ENCODE measurements at places on chromosomes 13 and 19. TPM values are rescaled to one million over a fixed set of nuclear protein-coding genes. Genes with fewer than 3 reads are reported as not detected.

Gene CLC
- total RNA-seq: not detected

Gene KLK13
- not detected for total RNA-seq

Gene ZNF507
- 37.5 TPM for total RNA-seq

Gene SIAH3
- total RNA-seq: 0.08 TPM

Gene EDNRB
- 72.7 TPM for total RNA-seq

Gene ZNF135
- total RNA-seq: 14.1 TPM

Gene LILRA1
- total RNA-seq: 0.34 TPM

Gene SKA3
- total RNA-seq: 0.60 TPM

Gene COX7A1
- total RNA-seq: 66.7 TPM

GRCh38 chr13:89755729-89756492 lies 1591.6 kb upstream of the MIR17HG start:
- DNase-seq: no peak

DNA sequence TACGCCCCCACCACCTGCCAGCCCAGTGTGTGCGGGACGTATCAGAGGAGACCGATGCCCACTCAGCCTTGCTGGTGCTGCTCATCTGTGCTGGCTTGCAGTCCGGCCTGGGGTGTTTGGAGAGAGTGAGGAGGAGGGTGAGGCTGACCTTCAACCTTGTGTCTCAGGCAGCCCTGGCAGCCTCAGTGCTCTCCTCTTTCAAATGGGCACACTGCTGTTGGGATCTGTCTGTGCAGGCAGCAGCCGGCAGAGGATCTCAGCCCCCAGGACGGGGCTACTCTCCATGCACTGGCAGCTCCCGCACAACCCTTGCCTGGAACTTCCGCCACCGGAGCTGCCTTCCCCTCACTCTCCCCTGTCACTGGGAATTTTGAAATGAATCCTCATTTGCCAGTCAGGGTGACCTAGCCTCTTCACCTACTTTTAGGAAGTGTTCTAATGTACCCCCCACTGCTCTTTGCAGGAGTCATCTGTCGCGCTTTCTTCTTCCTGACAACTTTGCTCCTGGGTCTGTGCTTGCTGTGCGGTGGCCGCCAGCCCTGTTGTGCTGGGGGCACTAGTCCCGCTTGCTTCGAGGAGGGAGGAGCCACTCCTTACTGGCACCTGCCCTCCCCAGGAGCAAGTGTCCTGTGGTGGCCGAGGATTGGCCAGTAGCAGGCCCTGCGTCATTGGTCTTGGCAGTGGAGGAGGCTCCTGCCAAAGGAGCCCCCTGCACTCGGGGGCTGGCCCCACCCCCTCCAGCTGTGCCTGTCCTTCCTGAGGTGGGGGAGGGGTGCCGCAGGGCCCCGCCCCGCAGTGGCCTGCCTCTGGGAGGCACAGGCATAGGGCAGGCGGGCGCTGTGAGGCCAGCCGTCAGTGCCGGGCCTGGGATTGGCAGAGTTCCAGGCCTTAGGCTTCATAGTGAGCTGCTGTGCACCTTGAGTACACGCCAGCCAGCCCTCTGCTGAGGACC lies 53.4 kb downstream of the TSSK6 start:
- peak; percentile 57 for DNase-seq

- no peak for DNase-seq
These were observed 113.6 kb downstream of the RNF17 start for GRCh38 chr13:24877531-24877930.

DNA sequence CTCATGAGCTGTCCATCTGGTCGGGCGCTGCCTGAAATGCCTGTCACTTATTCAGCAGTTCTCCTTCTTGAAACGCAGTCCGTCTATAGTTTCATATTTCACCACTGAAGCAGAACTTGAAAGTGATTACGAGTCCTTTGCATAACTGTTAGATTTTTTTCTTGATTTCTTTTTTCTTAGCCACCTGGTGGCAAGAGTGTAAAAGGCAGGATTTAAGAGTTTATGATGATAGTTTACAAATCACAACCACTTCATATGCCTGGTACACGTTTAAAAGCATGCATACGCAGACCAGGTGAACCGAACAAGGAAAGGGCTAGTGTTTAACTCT lies 45.8 kb downstream of the GGACT start:
- DNase-seq: no peak

DNA sequence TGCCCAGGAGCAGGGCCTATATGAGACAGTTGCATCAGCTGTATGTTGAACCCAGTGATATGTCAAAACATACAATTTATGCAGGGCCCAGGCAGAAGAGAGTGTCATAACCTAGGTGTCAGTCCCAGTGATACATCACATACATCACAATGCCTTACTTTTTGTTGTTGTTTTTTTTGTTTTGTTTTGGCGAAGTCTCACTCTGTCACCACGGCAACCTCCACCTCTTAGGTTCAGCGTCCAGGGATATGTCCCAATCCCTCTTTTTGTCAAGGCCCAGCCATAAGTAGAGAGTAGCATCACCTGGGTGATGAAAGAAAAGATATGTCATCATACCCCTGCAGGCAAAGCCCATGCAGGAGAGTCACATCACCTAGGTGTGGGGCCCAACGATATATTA lies 56.8 kb upstream of the ZNF730 start:
- DNase-seq: no peak

- no peak for DNase-seq
These were observed 997 bp upstream of the SAMD4B start for GRCh38 chr19:39341129-39341718.

- no peak for DNase-seq
These were observed 34.9 kb downstream of the LRCH1 start for GRCh38 chr13:46587807-46588418.

GRCh38 chr13:112184261-112184660 lies 117.3 kb downstream of the SOX1 start:
- no peak for DNase-seq

GRCh38 chr13:33109801-33110200 lies 93.6 kb downstream of the KL start:
- DNase-seq: no peak

DNA sequence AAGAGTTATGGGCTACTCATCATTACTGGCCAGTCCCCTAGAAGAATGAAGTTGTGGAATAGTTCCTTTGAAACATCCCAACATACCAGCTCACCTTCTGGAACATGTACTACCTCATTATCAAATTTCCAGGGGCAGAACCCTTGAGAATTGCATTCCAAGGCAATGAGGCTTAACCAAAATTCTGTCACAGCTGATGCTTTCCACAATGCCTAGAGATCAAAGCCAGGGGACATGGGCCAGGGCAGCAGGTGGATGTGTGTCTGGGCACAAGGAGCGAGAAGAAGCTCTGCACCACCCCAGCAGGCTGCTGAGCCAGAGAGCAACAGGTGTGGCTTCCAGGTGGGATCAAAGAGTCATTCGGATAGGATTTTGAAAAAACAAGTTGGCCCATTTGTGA lies 362.1 kb downstream of the EFNB2 start:
- DNase-seq: no peak

GRCh38 chr13:64640002-64640401 lies 2590.1 kb downstream of the PCDH9 start:
- DNase-seq: no peak

- DNase-seq: peak; percentile 81
These were observed 30.2 kb downstream of the CYP2F1 start for GRCh38 chr19:41144403-41144802.

DNA sequence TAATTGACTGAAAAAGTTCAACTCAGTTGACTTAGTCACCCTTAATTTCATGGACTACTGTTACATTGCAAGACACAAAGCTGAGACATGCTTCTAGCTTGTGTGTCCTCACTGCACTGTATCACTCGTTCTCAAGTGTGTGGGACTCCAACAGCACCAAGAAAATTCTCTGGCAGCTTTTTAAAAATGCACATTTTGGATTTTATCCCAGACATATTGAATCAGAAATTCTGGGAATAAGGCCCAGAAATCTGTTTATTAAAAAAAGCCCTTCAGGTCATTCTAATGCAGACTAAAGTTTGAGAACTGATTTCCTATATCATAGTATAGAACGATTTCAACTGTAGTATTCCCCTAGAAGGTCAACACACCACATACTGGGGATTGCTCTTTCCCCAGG lies 1485.3 kb downstream of the PCDH9 start:
- DNase-seq: no peak

- no peak for DNase-seq
These were observed 679.3 kb upstream of the GPC6 start for GRCh38 chr13:92547266-92547665.

GRCh38 chr19:18742838-18743783 lies 48.0 kb downstream of the COMP start:
- peak; percentile 78 for DNase-seq

DNA sequence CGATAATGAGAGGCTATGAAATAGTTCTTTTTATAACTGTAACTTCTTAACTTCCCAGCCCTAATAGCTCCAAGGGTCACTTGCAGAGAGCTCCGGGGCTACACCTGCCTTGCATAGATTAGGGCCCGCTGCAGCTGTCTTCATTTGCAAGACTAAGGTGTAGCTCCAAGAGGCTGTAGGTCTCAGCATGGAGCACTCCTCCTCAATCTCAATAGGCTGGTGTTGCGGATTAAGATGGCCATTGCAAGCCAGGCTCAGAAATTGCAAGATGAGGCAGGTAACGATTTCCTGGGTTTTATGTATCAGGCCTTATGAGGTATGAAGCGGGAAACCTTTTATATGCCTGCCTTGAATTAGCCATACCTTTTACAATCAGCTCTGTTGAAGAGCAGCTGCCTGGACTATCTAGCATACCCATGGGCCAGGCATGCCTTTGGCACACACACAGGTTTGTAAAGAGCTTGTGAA lies 185.7 kb downstream of the TM9SF2 start:
- DNase-seq: no peak

- no peak for DNase-seq
These were observed 125.9 kb downstream of the COG6 start for GRCh38 chr13:39781381-39781780.

- DNase-seq: no peak
These were observed 13.3 kb downstream of the PLIN4 start for GRCh38 chr19:4504891-4505569.

DNA sequence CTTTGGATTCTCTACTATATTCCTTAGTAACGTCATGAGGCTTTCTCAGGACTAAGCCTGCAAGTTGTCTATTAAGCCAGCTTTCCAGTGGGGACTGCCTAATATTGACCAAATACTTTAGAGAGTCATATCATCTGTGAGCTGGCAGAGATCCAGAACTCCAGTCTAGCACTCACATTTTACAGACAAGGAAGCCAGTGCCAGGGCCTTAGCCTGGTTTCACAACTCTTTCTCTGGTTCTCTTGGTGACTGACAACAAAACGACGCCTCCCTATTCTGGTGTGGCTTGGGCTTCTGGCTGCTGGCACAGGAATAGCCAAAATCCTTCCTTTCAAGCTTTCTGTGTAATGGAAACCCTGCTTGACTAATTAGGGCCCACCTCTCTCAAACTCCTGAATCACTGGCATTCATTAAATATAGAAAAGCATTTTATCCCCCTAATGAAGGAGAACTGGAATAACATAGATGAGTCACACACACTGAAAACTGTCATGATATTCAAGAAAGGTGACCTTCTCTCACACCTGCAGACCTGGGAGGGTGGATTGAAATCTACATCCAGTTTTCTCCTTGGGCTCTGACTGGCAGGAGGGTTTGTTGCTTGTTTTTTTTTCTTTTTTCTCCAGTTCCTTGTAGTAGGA lies 75.2 kb upstream of the UBL3 start:
- peak; percentile 89 for DNase-seq

All from ureter (tissue), 1 donor.